ENCODE measurements at places on chromosomes 12 and 14.
A peak's percentile ranks its signal among the peaks of the same experiment; 100 is the strongest.

- DNase-seq = no peak
These were observed 6.8 kb downstream of the ENDOU start for GRCh38 chr12:47718531-47718930.

- DNase-seq = no peak
These were observed at the start of gene PIK3C2G for GRCh38 chr12:18261273-18261672. Gene PIK3C2G (plus strand): TSS chr12:18261518. CDS start chr12:18282082, 20,564 bp downstream.

DNA sequence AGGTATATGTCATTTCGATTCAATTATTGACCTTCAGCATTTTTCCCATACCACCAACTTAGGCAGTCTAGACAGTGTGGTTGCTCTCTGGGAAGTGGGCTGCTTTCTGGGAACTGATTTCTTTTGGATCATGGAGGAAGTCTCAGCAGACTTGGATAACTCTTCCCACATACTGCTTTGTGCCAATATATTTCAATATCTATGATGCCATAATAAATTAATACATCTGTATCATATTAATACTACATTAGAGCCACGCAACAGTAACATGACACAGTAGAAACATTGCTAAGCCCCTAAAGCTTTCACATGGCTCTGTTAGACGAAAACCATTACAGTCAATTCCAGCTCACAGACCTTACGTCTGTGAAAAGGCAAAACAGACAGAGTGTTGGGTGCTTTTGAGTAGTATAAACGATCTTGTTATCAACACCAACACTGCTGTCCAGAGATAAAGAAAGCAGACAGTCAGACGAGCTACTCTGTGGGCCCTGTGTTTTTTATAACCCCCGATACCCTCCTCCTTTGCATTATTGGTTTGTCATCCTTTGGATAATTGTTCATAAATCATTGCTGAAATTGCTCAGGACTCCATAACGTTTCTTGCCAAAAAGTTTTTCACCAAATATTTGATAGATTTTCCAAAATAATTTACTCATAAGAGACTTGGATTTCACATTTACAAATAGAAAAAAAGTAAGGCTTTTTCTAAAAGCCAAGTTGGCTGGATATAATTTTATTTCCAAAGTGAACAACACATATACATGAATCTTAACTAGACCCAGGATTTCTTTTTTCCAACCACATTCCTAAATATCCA is 439.7 kb downstream of the ADAMTS20 start:
- DNase-seq = peak; percentile 70

DNA sequence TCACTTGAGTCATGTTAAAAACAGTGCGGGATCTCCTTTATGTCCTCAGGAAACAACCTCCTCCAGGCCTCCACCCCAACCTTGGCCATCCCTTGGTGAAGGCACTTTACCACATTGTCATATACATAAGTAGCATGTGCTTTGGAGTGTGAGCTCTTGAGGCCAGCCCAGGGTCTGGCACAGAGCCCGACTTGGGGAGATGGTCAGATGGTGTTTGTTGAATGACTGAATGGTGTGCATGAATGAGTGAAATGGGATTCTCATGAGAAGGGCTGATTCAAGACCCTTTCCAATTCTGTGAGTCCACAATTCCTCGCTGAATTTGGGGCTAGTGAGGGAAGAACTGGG is 52.9 kb upstream of the DLK1 start:
- no peak for DNase-seq

- no peak for DNase-seq
These were observed 37.7 kb downstream of the CFL2 start for GRCh38 chr14:34676516-34677211.

DNA sequence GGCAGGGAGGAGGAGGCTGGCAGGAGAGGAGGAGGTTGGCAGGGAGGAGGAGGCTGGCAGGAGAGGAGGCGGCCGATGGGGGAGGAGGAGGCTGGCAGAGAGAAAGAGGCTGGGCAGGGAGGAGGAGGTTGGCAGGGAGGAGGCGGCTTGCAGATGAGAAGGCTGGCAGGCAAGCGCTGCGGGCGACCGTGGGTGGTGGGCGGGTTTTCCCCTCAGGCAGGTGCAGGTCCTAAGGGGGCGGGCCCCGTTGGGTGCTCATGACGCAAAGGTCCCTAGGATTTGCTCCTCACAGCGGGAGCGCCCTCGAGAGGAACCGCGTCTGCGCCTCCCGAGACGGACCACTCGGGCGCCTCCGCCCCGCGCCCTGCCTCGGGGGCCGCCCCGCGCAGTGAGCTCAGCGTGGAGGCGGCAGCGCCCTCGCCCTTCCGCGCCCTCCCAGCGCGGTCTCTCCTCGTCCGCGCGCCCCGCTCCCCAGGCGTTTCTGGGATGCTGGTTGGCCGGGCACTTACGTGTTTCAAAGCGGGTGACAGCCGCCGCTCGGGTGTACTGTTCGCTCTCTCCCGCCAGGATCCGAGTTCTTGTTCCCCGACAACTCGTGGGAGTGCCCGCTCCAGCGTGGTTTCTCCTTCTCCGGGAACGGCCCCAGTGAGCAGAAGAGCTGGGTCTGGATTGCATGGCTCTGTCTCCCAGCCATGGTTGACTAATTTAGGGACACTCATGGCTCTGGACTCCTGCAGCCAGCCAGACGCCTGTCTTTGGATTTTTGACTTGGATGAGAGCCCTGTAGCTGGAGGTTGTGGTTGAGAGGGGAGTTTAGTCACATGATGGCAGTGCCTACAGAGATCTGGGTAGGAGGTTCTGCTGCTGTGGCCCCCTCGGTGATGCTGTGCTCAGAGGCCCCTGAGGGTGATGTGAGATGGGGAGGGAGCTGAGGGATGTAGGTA is 64.1 kb upstream of the PPP4R3A start:
- DNase-seq = peak; percentile 53

DNA sequence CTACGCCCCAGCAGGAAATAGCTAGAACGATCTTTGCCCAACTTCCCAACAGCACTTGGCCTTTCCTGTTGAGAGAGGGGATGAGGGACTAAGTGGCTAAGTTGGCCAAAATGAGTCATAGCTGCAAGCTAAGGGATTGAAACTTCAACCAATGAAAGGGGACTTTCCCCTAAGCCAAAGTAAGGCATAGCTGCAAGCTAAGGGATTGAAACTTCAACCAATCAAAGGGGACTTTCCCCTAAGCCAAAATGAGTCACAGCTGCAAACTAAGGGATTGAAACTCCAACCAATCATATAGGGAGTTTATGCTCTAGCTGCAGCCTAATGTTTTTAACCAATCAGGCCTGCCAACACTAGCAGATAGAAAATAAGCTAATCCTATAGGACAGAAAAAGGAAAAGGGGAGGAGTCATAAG is 100.5 kb upstream of the SSTR1 start:
- no peak for DNase-seq

DNA sequence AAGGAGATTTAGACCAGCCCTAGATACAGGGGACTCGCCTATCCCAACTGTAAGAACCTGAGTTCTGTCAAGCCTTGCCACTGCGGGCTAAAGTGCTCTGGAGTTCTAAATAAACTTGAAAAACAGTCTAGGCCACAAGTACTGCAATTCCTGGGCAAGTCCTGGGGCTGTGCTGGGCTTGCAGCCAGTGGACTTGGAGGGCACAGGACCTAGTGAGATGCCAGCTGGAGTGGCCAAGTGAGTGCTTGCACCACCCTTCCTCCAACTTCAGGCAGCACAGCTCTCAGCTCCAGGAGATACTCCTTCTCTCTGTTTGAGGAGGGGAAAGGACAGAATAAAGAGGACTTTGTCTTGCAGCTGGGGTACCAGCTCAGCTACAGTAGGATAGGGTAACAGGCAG is 307.6 kb upstream of the FBXO33 start:
- DNase-seq = no peak

DNA sequence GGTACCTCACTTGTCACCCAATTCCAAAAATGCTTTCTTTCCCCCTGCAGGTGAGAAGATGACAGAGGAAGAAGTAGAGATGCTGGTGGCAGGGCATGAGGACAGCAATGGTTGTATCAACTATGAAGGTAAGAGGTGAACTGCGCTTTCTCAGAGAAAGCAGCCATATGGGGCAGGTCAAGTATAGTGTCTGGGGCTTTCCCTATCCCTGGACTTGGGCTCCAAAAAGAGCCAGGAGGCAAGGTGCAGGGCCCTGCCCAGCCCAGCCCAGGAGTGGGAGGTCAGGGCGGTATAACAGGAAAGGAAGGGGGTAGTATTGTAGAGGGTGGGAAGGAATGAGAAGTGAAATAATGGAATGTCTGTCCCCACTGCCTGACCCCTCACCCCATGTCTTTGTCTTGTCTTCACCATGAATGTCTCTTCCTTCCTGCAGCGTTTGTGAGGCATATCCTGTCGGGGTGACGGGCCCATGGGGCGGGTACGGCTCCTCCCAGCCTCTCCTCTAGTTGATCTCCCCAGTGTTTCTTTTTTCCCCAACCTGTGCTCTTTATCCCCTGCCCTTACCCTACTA is 2.1 kb downstream of the MYL6 start:
- no peak for DNase-seq

DNA sequence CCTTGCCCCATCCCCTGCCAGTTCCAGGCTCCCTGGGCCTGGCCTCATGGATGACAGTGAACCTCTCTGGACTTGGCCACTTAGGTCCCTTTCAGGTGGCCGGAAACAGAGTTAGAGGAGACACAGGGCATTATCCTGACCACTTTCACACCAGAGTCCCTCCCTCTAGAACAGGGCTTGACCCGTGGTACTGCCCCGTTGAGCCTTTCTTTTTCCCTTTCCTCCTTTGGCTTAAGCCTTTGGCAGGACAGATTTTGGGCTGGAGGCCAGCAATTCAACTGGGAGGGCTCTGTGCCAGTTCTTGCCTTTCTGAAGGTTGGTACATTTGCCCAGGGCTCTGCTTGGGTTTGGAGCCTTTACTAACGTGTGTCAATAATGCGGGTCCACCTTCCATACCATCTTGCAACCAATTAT is 22.8 kb downstream of the TPCN1 start:
- DNase-seq = no peak

DNA sequence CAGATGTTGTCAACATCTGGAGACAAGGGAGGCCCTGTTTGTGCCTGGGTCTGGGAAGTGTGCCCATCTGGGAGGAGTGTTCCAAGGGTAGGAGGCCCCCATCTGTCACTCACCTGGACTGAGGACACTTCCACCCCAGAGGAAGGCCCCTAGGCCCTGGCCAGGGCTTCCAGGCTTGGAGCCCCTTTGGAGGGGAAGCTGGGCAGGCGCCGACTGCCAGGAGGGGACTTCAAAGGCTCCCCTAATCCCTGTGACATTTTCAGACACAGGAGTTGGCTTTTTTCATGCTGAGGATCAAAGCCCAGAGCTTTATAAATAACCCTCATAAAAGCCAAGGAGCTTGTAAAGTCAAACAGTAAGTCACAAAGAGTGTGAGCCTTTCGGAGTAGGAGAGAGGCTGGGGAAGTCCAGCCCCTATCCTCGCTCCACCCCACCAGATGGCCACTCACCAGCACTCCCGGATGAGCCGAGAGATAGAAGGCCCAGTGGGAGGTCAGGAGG is 17.6 kb upstream of the FAM222A start:
- no peak for DNase-seq

- no peak for DNase-seq
These were observed 61.9 kb upstream of the PARP11 start for GRCh38 chr12:3935078-3935477.

DNA sequence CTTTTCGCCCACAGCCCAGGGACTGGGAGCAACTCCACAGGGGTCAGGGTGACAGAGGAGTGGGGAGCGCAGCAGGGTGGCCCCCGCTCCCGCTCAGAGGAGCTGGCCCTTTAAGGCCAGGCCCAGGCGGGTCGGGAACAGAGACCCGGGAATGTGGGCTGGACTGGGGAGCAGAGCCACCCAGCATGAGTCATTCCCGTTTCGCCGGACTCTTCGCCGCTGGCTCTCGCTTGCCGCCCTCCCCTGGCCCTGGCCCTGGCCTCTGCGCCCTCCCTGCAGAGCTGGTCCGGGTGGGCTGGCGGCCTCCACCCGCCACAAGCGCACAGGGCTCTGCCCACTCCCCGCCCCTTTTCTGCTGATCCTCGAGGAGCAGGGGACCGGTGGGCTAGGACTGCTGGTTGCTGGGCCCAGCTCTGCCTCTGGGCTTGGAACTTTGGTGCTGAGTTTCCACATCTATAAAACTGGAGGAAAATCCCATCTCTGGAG is 92.8 kb downstream of the NINJ2 start:
- peak; percentile 85 for DNase-seq

DNA sequence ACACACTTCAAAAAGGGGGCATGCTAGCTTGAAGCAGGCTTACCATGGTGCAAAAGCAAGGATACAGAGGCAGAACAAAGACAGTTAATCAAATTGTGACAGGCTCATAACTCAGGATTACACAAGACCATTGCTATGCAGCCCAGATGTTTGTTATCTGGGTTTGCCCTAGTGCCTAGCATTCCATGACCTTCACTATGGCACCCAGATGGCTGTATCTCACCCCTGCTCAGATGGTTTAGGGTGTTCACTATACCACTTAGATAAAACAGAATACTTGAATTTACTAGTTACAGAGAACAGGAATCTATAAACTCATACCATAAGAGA is 56.2 kb downstream of the SDR9C7 start:
- DNase-seq = peak; percentile 69

- DNase-seq = no peak
These were observed 1.4 kb upstream of the PWP1 start for GRCh38 chr12:107684029-107684795.

GRCh38 chr14:101198398-101199027 is 295.0 kb upstream of the RTL1 start:
- no peak for DNase-seq

DNA sequence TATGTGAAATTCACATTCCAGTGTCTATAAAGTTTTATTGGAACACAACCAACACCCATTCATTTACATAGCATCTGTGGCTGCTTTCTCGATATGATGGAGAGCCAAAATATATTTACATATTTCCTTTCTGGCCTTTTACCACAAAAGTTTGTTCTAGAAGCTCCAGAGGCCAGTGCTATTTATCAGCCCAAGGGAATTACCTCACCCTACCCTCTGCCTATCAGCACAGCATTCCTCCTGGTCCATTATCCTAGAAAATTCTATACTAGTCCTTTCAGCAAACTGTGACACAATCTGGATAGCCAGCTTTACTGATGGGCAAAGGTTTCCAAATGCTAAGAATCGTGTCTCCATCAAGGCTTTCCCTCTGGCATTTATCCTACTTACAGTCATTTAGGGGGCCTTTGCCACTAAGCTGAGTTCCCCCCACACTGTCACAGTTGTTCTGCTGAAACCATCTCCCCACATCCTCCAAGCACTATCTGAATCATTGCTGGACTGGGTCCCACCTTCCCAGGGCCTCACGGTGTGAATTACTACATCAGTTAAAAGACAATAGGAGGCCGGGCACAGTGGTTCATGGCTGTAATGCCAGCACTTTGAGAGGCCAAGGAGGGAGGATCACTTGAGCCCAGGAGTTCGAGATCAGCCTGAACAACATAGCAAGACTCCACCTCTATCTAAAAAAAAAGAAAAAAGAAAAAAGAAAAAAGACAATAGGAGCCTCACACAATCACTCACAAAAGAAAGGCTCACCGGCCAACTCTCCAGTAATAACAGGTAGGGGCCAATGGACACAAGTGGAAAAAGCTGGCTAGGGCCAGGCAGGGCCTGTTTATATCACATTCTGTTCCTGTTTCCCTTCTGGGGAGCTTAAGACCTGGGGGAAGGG is 12.1 kb downstream of the SYNE3 start:
- peak; percentile 91 for DNase-seq

- DNase-seq = peak; percentile 33
These were observed 34.5 kb downstream of the USP44 start for GRCh38 chr12:95516757-95517156.

All from fibroblast of the aortic adventitia (primary cell).